ENCODE measurements at places on chromosomes 12 and 14. TPM values are rescaled to one million over a fixed set of nuclear protein-coding genes. Genes with fewer than 3 reads are reported as not detected.

Gene ZDHHC22
- not detected for total RNA-seq

Gene TRIM9
- total RNA-seq = 5.7 TPM

DNA sequence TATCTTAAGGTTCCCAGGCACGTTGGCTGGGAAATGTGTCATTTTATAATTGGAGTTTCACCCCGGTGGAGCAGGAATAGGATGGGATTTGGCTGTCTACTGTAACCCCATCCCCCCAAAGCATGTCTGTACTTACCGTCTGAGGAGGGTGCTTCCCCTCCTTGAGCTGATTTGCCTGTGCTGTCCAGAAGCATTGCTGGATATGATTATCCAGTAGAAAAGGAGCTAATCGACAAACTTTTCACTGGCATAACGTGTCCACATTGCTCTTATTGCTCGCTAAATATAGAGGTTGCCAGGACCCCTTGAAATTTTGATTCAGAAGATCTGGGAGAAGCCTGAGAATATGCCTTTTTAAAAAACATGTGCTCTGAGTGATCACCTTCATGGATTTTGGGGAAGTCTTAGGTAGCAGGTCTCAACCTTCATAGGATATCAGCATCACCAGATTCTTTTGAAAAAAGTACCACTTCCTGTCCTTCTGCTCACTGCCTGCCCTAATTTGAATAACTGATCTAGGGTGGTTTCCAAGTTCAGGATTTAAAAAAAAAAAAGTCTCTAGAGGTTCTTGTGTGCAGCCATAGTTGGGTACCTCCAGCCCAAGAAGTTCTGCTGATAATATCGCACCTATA, 80.4 kb upstream of the KCNA1 start:
- H3K27me3 ChIP-seq = no peaks in the 10 kb centered on the region
- H3K4me3 ChIP-seq = no peak overlapping the region
- no peaks in the 10 kb centered on the region for H3K36me3 ChIP-seq
- DNase-seq = no peak

GRCh38 chr12:65139389-65139788, 18.3 kb upstream of the WIF1 start:
- no peaks in the 10 kb centered on the region for H3K36me3 ChIP-seq
- H3K4me3 ChIP-seq = no peak overlapping the region
- no peaks in the 10 kb centered on the region for H3K4me1 ChIP-seq
- H3K27me3 ChIP-seq = no peaks in the 10 kb centered on the region

Gene ALX1
- not detected for total RNA-seq

DNA sequence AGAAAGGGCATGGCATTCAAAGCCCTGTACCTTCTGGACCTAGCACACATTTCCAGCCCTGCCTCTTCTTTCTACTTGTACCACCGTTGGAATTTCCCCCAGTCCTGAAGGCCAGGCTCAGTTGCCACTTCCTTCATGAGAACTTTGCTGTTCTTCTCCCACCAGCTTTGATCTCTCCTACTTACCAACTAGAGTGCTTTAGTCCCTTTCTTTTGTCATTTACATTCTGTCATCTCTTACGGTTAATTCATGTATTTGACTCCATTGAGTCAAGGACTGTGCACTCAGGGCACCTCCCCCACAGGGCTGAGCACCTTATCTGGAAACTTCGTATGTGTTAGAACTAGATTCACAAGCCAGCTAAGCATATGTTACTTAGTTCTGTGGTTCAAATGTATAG, 26.3 kb downstream of the BICDL1 start:
- H3K27ac ChIP-seq = no peak overlapping the region
- H3K27me3 ChIP-seq = no peaks in the 10 kb centered on the region
- H3K4me1 ChIP-seq = no peaks in the 10 kb centered on the region
- H3K4me3 ChIP-seq = no peak overlapping the region

GRCh38 chr14:95761436-95761835, 47.5 kb upstream of the TCL1A start:
- no peaks in the 10 kb centered on the region for H3K27me3 ChIP-seq
- H3K4me3 ChIP-seq = no peak overlapping the region
- no peaks in the 10 kb centered on the region for H3K4me1 ChIP-seq
- H3K36me3 ChIP-seq = no peaks in the 10 kb centered on the region
- H3K27ac ChIP-seq = no peak overlapping the region

GRCh38 chr14:41607966-41608663, 1.4 kb downstream of the LRFN5 start:
- H3K36me3 ChIP-seq = no peaks in the 10 kb centered on the region
- peak overlapping the region; percentile 71 for H3K27ac ChIP-seq
- H3K4me3 ChIP-seq = peak overlapping the region; percentile 74
- H3K4me1 ChIP-seq = no peaks in the 10 kb centered on the region

- no peaks in the 10 kb centered on the region for H3K4me1 ChIP-seq
- no peaks in the 10 kb centered on the region for H3K36me3 ChIP-seq
- H3K27me3 ChIP-seq = no peaks in the 10 kb centered on the region
- H3K4me3 ChIP-seq = no peak overlapping the region
- no peak overlapping the region for H3K27ac ChIP-seq
Observed at GRCh38 chr14:28240909-28241308, 525.7 kb upstream of the FOXG1 start.

DNA sequence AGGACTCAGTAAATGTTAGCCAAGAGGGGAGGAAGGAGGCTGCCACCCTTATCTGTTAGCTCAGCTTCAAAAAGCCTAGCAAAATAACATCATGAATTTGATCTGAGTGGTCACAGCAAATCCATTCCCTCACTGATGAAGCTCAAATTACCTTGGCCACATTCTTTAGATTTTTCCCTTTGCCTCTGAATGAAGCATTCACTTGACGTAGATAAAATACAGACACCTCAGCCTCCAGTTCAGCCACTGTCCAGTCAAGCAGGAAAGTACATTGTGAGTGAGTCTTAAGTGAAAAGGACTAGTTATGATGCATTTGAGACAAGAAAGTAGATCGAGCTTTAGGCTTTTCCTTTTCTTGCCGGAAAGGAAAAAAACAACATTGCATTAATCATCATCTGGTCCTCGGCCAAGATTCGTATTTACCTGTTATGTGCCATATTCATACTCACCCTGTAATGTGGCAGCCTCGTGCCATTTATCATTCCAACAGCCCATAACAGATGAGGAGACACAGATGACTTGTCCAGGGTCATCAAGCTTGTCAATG, 146.5 kb downstream of the ETV6 start:
- no peaks in the 10 kb centered on the region for H3K4me1 ChIP-seq
- DNase-seq = no peak
- H3K27ac ChIP-seq = no peak overlapping the region
- H3K4me3 ChIP-seq = no peak overlapping the region
- no peaks in the 10 kb centered on the region for H3K36me3 ChIP-seq

Gene PIK3C2G
- not detected for total RNA-seq

GRCh38 chr14:69260190-69260860, 367 bp downstream of the GALNT16 start:
- no peaks in the 10 kb centered on the region for H3K36me3 ChIP-seq
- peak overlapping the region; percentile 33 for H3K4me3 ChIP-seq
- H3K4me1 ChIP-seq = no peaks in the 10 kb centered on the region
- DNase-seq = no peak

DNA sequence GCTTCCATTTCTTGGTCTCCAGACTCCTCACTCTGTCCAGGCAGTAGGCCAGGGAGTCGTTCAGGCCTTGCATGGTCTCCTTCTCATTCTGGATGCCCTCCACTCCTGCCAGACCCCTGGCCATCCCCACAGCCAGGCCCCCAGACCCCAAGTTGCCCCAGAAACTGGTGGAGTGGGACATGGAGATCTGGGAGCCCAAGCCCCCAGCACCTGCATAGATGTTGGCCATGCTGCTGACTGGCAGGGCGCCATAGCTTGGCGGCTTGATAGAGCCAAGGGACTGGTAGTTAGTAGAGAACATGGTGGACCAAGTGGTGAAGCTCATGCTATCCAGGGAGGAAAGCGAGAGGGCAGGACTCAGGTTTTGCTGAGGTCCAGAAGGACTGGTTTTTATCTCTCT, 21.2 kb upstream of the INSM2 start:
- no peak overlapping the region for H3K4me3 ChIP-seq
- DNase-seq = no peak
- H3K4me1 ChIP-seq = no peaks in the 10 kb centered on the region

- no peaks in the 10 kb centered on the region for H3K4me1 ChIP-seq
- H3K4me3 ChIP-seq = no peak overlapping the region
- no peak overlapping the region for H3K27ac ChIP-seq
- no peaks in the 10 kb centered on the region for H3K36me3 ChIP-seq
- DNase-seq = no peak
Observed at GRCh38 chr14:86665975-86666374, 1136.0 kb downstream of the FLRT2 start.

DNA sequence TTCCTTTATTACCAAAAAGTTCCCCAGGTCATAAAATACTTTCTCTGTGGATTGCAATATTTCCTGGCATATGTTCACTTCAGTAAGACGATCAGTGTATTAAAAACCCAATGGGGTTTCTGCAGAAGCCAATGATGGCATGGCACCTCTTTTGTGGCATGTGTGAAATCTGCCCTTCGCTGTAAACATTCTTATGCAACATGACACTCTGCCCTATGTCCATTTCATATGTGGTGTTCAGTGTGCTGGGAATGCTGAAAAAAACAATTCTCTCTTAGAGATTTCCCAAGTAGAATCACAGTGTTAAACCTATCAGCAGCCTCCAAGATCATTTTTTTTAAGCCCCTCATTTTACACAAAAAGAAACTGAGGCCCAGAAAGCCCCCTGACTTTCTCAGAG, 2.3 kb upstream of the MYBPC1 start:
- H3K27ac ChIP-seq = no peak overlapping the region
- H3K27me3 ChIP-seq = no peaks in the 10 kb centered on the region
- no peaks in the 10 kb centered on the region for H3K4me1 ChIP-seq
- H3K4me3 ChIP-seq = no peak overlapping the region
- DNase-seq = no peak

DNA sequence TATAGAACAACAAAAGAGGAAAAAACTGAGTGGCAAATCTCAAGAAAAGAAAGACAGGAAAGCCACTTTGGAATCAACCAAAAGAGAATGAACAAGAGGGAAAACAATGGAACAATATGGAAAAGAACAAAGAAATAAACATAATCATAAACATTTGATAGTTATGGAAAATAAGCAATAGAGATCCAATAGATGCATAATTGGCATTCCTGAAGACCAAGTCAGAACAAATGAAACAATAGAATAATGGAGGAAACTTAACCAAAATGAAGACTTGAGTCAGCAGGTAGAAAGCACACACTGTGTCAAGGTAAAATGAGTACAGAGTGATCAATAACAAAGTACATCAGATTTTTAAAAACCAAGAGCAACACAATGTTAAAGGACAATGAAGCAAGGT, 10.1 kb upstream of the RPS6KA5 start:
- no peaks in the 10 kb centered on the region for H3K4me1 ChIP-seq
- no peak overlapping the region for H3K27ac ChIP-seq
- no peaks in the 10 kb centered on the region for H3K36me3 ChIP-seq

- no peaks in the 10 kb centered on the region for H3K4me1 ChIP-seq
- no peak for DNase-seq
- no peak overlapping the region for H3K27ac ChIP-seq
- no peaks in the 10 kb centered on the region for H3K27me3 ChIP-seq
- no peaks in the 10 kb centered on the region for H3K36me3 ChIP-seq
Observed at GRCh38 chr14:47660158-47660557, 15.2 kb downstream of the MDGA2 start.

Gene STYK1
- 0.44 TPM for total RNA-seq

- no peaks in the 10 kb centered on the region for H3K36me3 ChIP-seq
- DNase-seq = peak; percentile 15
- H3K27me3 ChIP-seq = no peaks in the 10 kb centered on the region
- H3K4me3 ChIP-seq = no peak overlapping the region
- no peak overlapping the region for H3K27ac ChIP-seq
- H3K4me1 ChIP-seq = peaks cover 5% of the 10 kb centered on the region
Observed at GRCh38 chr12:89183985-89184435, 168.3 kb downstream of the DUSP6 start.

DNA sequence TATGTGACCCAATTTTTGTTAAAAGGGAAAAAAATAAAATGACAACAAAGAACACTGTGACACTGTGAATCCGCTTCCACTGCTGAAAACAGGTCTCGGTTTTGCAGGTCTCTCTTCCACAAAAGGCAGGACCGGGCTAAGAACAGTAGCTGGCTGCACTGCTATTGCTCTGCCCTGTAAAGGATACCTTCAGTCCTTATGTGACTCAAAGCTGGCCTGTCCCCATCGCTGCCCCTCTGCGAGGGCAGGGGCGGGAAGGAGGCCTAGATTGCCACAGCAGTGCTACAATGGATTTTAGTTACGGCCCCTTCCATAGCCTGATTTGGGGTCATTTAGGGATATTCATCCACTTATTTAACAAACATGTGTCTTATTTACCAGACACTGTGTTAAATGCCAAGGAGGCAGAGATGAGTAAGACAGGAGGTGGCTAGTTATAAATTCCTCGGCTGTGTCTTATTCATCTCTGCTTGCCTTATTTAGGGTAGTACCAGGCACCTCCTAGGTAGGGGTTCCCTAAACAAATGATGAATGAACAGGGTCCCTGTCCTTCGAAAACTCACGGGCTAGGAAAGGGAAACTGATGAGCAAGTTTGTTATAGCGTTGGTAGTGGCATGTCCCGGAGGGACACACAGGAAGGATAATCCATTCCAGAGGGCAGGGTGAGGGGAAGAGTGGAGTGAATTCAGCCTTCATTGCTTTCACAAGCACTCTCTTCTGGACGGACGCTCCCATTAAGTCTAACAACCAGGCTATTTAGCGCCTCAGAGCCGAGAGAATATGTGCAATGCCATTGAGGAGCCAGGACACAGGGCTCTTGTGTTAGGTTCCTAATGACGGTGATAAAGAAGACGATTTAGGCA, 73.3 kb downstream of the EID3 start:
- no peaks in the 10 kb centered on the region for H3K27me3 ChIP-seq
- H3K36me3 ChIP-seq = no peaks in the 10 kb centered on the region
- DNase-seq = no peak

GRCh38 chr12:121813951-121814350, 10.1 kb downstream of the SETD1B start:
- DNase-seq = no peak
- H3K4me3 ChIP-seq = no peak overlapping the region
- H3K36me3 ChIP-seq = peaks cover 2% of the 10 kb centered on the region
- no peak overlapping the region for H3K27ac ChIP-seq
- H3K27me3 ChIP-seq = no peaks in the 10 kb centered on the region

DNA sequence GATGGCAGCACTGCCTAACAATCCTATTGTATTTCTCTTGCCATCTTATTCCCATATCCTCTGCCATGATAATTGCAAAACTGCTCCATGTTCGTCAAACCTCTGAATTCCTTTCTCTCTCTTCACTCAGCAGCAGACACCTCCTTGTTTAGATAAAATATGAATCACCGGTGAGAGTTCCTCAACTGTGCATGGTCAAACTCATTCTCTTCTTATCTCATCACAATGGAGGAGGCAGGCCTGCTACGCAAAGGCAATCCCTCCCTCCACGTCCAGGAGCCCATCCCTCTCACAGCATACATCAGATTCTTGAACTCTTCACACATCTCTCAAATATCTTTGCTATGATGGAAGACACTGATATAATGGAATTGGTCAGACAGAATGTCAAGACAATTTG, 90.1 kb upstream of the DAAM1 start:
- H3K27me3 ChIP-seq = no peaks in the 10 kb centered on the region
- H3K36me3 ChIP-seq = no peaks in the 10 kb centered on the region
- H3K4me1 ChIP-seq = no peaks in the 10 kb centered on the region
- no peak for DNase-seq

GRCh38 chr14:33814010-33814409, 136.9 kb downstream of the EGLN3 start:
- no peak overlapping the region for H3K27ac ChIP-seq
- no peaks in the 10 kb centered on the region for H3K36me3 ChIP-seq
- H3K4me1 ChIP-seq = no peaks in the 10 kb centered on the region
- no peak for DNase-seq

- H3K36me3 ChIP-seq = no peaks in the 10 kb centered on the region
- H3K27me3 ChIP-seq = no peaks in the 10 kb centered on the region
- H3K27ac ChIP-seq = no peak overlapping the region
- DNase-seq = no peak
- no peaks in the 10 kb centered on the region for H3K4me1 ChIP-seq
Observed at GRCh38 chr14:68157971-68158371, 338.4 kb downstream of the RAD51B start.

Measured in tibial nerve (tissue), 4 donors.